ENCODE measurements at places on chromosomes 7 and 10. TPM values are rescaled to one million over a fixed set of nuclear protein-coding genes. Genes with fewer than 3 reads are reported as not detected.
A peak's percentile ranks its signal among the peaks of the same experiment; 100 is the strongest.

DNA sequence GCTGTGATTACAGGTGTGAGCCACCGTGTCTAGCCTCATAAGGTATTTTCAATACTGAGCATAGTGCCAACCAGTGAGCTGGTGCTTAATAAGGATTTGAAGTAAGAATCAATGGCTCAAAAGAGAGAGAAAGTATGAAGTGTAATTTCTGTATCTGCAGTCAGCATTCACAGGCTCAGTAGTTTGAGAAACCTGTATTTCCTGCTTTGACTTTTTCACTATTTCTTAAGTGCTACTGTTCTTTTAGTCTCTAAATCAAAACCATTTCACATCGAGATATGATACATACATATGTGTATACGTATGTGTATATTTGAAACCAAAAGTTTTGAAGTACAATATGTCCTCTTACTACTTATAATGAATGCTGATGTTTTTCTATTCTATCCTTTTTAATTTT lies 189.9 kb downstream of the PPP1R9A start:
- no peaks in the 10 kb centered on the region for H3K4me1 ChIP-seq
- DNase-seq, result no peak
- H3K27me3 ChIP-seq, result peaks cover 6% of the 10 kb centered on the region
- no peaks in the 10 kb centered on the region for H3K36me3 ChIP-seq
- H3K27ac ChIP-seq, result no peak overlapping the region
- no peak overlapping the region for H3K4me3 ChIP-seq

ANKRD2 gene
- total RNA-seq, result not detected

TSPAN13 gene
- 1.4 TPM for total RNA-seq

MACC1 gene
- 0.65 TPM for total RNA-seq

GRCh38 chr7:36192053-36192824 lies 39.2 kb downstream of the EEPD1 start:
- peaks cover 8% of the 10 kb centered on the region for H3K36me3 ChIP-seq
- no peaks in the 10 kb centered on the region for H3K27me3 ChIP-seq
- H3K4me3 ChIP-seq, result no peak overlapping the region
- H3K4me1 ChIP-seq, result peaks cover 11% of the 10 kb centered on the region
- DNase-seq, result no peak

- H3K27ac ChIP-seq, result no peak overlapping the region
- H3K4me1 ChIP-seq, result peaks cover 18% of the 10 kb centered on the region
- no peak for DNase-seq
These were observed 41.7 kb downstream of the FAS start for GRCh38 chr10:89032141-89032891.

DNA sequence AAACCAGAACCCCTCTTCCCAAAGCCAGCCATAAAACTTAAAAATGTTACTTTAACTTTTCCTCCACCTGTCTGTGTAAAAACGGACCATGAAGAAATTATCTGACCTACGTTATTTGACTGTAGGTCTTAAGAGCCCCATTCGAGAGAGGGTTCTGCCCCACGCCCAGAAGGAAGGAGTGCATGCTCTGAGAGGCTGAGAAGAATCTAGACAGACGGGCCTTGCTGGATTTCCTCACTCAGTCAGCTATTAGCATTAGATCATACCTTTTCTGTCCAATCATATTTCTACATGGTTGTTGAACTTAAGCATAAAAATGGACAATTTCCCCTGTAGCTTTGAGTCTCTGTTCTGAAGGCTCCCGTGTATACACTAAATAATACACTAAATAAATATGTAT lies 38.1 kb upstream of the WDR11 start:
- no peak overlapping the region for H3K4me3 ChIP-seq
- H3K36me3 ChIP-seq, result no peaks in the 10 kb centered on the region
- no peaks in the 10 kb centered on the region for H3K4me1 ChIP-seq
- peaks cover 44% of the 10 kb centered on the region for H3K27me3 ChIP-seq
- no peak overlapping the region for H3K27ac ChIP-seq

VDAC2 gene
- 117 TPM for total RNA-seq

DNA sequence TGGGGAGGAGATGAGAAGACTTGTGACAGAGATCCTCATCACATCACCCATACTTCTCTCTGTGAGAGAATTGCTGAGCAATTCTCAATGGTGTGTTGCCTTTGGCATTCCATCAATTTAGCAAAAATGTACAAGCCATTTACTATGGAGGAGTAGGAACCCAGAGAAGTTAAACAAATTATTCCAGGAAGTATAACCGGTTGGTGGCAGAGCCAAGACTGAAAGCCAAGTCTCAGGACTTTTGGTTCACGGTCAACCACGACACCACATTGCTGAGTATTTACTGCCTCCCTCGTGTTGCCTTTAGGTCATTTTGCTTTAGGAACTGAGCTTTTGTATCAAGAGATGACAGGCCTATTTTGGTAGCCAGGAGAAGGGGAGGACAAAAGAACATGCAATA lies 88.0 kb upstream of the ELMO1 start:
- no peaks in the 10 kb centered on the region for H3K4me1 ChIP-seq
- H3K4me3 ChIP-seq, result no peak overlapping the region
- peaks cover 28% of the 10 kb centered on the region for H3K27me3 ChIP-seq
- DNase-seq, result no peak

DNA sequence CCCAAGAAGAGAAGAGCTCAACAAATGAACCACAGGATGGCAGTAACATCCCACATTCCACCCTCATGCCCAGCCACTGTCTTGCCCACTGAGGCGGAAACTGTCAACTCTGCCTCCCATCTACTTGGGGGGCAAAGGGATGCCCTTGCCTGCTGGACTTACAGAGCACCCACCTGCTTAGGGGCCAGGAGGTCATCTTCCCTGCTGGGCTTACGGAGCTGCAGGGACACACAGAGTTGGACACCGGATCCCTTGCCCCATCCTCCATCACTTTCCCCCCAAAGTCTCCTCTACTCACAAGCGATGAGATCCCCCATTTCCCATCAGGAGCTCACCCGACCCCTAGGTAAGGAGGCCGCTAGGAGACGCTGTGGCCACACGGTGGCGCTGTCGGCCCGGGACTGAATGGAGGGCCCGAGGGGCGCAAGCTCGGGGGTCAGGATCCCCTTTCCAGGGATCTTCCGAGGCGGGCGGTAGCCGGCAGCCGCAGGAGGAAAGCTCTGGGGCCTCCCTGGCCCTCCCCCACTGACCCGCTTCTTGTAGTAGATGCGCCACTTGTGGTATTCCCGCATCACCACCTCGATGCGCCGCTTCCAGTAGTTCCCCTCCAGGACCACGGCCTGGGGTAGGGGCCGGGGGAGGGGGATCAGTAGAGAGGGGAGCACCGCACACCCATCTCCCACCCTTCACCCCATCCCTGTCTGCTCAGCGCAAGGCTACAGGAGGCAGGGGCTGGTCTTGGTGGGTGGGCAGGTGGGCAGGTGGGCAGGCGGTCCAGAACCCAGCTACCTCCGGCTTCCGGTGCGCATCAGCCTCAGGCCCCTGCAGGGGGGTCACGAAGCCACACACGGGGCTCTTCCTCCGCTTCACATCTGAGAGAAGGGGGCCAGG lies 17.3 kb downstream of the MLXIPL start:
- H3K4me1 ChIP-seq, result peaks cover 2% of the 10 kb centered on the region
- peak; percentile 65 for DNase-seq
- no peak overlapping the region for H3K4me3 ChIP-seq
- H3K27ac ChIP-seq, result no peak overlapping the region

AGBL3 gene
- 2.1 TPM for total RNA-seq

LRRTM3 gene
- not detected for total RNA-seq

DNA sequence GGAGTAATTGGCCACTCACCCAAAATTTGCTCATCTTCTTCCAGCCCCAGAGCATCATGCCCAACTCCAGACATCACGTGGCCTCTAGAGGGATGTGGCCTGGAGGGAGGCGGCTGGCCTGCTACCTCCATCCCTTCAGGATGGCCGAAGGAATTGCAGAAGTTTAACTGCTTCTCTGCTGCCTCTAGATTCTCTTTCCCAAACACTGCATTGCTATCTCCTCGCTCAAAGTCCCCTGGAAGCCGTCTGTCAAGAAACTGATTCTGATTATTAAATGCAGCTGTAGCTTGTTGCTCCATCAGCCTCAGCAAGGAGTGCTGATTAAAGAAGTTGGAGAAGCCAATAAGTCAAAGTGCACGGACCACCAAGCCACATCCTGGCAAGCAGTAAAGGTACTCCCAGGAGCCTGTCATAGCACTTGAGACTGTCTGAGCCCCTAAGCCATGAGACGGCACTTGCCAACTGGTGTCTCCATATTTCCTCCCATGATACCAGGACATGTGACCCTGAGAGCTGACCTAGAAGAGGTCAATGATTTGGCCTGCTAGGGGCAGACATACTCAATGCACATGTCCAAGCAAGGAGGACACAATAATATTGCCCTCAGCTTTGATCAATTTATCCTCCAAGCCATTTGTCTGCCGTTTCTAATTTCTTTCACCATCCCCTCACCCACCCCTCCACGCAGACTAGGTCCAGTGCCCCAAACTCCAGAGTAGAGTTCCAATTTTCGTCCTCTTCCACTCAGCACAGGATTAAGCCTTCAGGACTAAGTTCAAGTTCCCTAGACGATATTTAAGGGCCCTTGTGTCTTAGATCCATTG lies 84.2 kb downstream of the TBXAS1 start:
- H3K27ac ChIP-seq, result no peak overlapping the region
- peaks cover 24% of the 10 kb centered on the region for H3K4me1 ChIP-seq
- no peaks in the 10 kb centered on the region for H3K27me3 ChIP-seq
- no peak overlapping the region for H3K4me3 ChIP-seq
- peaks cover 10% of the 10 kb centered on the region for H3K36me3 ChIP-seq
- no peak for DNase-seq

DNA sequence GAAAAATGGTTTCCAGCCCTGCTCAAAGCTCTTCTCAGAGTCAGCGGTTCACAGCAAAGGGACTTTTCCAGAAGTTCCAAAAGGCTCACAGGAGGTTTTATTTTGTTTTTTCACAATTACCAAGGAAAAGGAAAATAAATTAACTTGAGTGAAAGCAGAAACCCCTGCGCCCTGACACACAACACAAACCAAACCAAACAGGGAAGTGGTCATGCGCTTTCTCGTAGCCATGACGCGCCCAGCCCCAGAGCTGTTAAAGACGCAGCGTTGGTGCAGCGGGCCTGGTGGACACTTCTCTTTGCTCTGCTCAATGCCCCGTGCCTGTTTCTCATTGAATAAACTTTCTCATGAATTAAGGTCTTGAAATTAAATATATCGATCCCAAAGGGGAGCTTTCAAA lies 134.4 kb upstream of the LYZL2 start:
- DNase-seq, result no peak
- H3K27me3 ChIP-seq, result peaks cover 11% of the 10 kb centered on the region
- no peaks in the 10 kb centered on the region for H3K4me1 ChIP-seq
- no peaks in the 10 kb centered on the region for H3K36me3 ChIP-seq

GRCh38 chr10:58797356-58797755 lies 284.7 kb downstream of the BICC1 start:
- H3K4me3 ChIP-seq, result no peak overlapping the region
- DNase-seq, result no peak
- H3K4me1 ChIP-seq, result no peaks in the 10 kb centered on the region
- H3K27ac ChIP-seq, result no peak overlapping the region

CCL24 gene
- total RNA-seq, result not detected

- H3K4me3 ChIP-seq, result no peak overlapping the region
- no peaks in the 10 kb centered on the region for H3K4me1 ChIP-seq
- H3K27ac ChIP-seq, result no peak overlapping the region
- no peaks in the 10 kb centered on the region for H3K27me3 ChIP-seq
These were observed 1217.8 kb upstream of the LRRTM3 start for GRCh38 chr10:65708057-65708456.

DNA sequence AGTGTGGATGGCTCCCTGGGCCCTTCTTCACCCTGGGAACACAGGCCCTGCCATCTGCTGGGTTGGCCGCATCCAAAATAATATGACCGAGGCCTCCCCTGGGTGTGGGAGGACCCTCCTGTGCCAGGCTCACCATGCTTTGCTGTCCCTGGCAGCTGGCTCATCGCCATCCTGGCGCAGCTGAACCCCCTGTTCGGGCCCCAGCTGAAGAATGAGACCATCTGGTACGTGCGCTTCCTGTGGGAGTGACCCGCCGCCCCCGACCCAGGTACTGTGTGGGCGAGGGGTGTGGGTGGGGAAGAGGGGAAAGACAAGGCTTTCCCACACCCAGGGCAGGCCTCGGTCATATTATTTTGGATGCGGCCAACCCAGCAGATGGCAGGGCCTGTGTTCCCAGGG lies 4.8 kb downstream of the ATP6V0E2 start:
- no peak for DNase-seq
- no peak overlapping the region for H3K4me3 ChIP-seq
- peaks cover 21% of the 10 kb centered on the region for H3K4me1 ChIP-seq

BMPER gene
- total RNA-seq, result 0.35 TPM

- no peak for DNase-seq
- H3K27me3 ChIP-seq, result no peaks in the 10 kb centered on the region
- no peak overlapping the region for H3K4me3 ChIP-seq
These were observed 13.4 kb downstream of the NIPSNAP2 start for GRCh38 chr7:55977831-55978230.

GRCh38 chr7:122989041-122989440 lies 6.5 kb downstream of the TAS2R16 start:
- no peak overlapping the region for H3K27ac ChIP-seq
- DNase-seq, result no peak
- no peaks in the 10 kb centered on the region for H3K36me3 ChIP-seq
- H3K27me3 ChIP-seq, result no peaks in the 10 kb centered on the region
- no peak overlapping the region for H3K4me3 ChIP-seq
- H3K4me1 ChIP-seq, result no peaks in the 10 kb centered on the region

DNA sequence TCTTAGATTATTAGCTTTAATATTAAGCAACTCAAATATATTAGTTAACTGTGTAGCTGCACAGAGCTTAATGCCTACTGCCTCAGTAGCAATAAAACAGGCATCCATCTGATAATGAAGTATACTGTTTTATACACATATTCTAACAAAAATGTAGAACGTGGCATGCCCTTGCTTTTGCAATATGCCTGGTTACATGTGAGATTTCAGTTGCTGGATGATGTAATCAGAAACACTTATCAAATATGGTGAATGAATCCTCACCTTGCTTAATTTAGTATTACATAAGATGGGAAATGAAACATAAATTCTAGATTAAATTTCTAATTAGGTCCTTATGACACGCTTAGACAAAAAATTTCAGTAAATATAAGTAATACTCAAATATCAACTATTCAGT lies 8.0 kb downstream of the DNAJC1 start:
- peaks cover 2% of the 10 kb centered on the region for H3K36me3 ChIP-seq
- no peak overlapping the region for H3K4me3 ChIP-seq
- no peak for DNase-seq
- peaks cover 23% of the 10 kb centered on the region for H3K4me1 ChIP-seq

NOM1 gene
- total RNA-seq, result 31.3 TPM

C10orf53 gene
- not detected for total RNA-seq

DNA sequence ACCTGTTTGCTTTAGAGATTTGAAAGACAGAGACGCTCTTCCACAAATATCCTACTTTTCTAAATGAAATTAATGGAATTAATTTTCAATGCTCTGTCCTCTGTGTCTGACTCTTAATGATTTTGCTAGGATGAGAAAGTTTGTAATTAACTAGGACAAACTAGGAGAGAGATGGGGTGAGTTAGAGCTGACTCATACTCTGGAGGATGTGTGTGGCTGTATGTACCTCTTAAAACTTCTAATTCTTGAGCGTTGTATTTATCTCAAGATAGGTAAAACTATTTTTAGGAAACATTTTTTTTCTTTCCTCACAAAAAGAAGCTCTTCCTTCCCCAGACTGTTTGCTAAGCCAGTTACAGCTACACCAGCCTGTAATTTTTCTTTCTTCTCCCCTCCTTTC lies 178.8 kb upstream of the ANKRD30A start:
- no peaks in the 10 kb centered on the region for H3K36me3 ChIP-seq
- no peaks in the 10 kb centered on the region for H3K4me1 ChIP-seq
- H3K27ac ChIP-seq, result no peak overlapping the region
- H3K4me3 ChIP-seq, result no peak overlapping the region
- H3K27me3 ChIP-seq, result no peaks in the 10 kb centered on the region

- peaks cover 17% of the 10 kb centered on the region for H3K4me1 ChIP-seq
- H3K27me3 ChIP-seq, result no peaks in the 10 kb centered on the region
- no peak for DNase-seq
- H3K27ac ChIP-seq, result no peak overlapping the region
- peaks cover 8% of the 10 kb centered on the region for H3K36me3 ChIP-seq
These were observed 23.4 kb downstream of the HYCC1 start for GRCh38 chr7:22990588-22990949.

Measured in T-helper 17 cell (primary cell).